HuH-7.5 (cell line): ENCODE measurements at places on chromosomes 7 and 10.

DNA sequence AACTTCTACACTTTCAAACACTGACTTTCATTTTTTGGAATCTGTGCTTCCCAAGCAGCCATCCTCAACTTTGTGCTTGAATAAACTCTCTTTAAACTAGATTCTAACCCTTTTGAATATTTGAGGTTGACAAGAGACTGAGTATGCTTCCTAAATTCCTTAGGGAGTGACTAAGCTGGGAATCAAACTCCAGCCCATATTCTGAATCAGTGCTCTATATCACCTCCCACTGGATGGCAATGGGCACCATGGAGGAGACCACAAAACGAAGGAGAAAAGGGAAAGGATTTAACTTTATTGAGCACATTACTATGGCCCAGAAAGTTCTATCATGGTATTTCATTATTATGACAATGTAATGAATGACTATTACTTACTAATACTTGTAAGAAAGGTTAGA, 17.2 kb upstream of the SLC26A4 start:
- DNase-seq: no peak

DNA sequence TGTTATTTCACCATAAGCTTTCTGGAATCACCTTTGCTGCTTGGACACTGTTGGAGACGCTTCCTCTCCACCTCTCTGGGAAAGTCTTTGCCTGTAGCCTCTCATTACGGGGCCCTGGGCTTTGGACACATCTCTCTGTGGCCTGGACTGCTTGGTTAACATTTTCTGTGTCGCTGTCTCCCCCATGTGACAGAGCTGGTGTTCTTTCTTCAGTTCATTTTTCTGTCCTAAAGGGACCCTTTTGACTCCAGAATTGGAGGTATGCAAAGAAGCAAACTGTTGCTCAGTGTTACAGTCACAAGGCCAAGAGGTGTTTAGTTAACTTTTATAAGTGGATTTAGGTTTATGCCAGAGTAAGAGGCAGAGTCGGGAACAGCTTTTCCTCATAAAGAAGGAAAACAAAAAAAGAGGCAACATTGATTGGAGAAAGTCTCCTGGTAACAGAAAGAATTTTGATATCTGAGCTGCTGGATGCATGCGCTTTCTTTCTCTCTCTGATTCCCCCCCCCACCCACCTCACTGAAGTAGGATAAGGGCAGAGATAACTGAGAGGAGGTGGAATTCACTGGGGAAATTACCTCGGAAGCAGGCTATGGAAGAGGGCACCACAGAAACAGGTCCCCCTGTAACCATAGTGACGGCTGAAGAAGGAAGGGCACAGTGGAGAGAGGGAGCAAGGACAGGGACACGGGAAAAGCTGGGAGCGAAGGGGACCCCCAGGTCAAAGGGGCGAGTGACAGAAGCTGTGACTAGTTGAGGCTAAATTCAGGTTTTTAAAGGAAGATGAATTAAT, 57.8 kb downstream of the LGI1 start:
- DNase-seq: no peak

GRCh38 chr7:157678501-157678900, 341.7 kb downstream of the DNAJB6 start:
- DNase-seq: no peak

DNA sequence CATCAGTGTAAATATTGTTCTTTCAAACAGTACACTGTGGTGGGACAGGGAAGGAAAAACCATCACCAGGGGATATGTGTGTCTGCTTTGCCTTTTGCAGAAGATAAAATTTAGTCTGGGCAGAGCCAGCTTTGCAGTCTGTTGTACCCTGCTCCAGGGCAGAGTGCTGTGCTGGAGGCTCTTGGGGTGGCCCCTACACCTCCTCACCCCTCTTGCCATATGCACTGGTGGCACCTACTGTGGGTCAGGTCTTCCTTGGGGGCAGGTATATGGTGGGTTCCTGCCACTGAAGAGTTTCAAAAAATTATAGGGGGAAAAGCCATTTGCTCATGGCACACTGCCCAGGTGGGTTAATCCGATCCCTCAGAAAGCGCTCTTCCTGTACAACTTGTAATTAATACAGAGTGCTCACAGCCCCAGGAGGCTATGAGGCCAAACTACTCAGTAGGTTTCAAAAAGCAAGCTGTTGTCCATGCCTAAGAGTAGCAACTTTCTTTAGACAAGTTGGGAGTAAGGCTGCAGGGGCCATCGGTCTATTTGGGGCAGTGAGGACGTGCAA, 112.7 kb upstream of the BMPER start:
- DNase-seq: no peak

- DNase-seq: no peak
These were observed 2.7 kb downstream of the CUL1 start for GRCh38 chr7:148701414-148701813.

- DNase-seq: no peak
These were observed 122.1 kb downstream of the EGFR start for GRCh38 chr7:55140941-55141278.

DNA sequence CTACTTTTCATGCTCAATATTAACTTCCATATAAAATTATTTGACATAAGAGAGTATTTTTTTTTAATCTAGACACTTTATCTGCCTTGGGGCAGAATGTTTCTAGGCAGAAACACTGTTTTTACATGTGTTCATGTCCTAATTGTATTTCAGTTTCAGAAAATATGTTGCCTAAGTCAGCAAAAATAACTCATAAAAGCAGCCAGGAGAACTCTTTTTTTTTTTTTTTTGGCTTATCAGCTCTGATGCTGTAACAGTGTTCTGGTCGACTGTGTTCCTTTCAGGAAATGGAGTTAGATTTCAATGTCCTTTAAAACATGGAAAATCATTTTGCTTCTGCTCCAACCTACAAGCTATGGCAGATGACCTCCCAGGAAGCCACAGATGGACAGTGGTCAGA, 63.2 kb upstream of the OPALIN start:
- no peak for DNase-seq

DNA sequence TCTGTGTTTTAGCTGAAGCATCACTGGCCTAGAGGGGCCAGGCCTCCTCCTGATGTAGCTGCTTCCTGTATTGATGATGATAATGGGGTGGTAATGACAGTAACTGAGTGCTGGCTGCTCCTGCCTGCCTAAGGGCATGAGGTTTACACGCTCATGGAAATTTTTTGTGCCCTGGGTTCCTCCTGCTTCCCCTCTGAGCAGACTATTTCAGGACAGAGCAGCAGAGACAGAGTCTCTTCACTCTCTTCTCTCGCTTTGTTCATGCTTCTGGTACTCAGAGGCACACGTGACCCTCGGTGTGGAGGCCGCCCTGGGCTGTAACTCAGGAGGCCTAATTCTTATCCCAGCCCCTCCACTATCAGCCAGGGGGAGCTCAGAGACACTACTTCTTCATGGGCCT, 27.9 kb downstream of the LRRC20 start:
- DNase-seq: no peak

- DNase-seq: peak; percentile 76
These were observed 373.5 kb downstream of the RPS24 start for GRCh38 chr10:78407009-78407711.

DNA sequence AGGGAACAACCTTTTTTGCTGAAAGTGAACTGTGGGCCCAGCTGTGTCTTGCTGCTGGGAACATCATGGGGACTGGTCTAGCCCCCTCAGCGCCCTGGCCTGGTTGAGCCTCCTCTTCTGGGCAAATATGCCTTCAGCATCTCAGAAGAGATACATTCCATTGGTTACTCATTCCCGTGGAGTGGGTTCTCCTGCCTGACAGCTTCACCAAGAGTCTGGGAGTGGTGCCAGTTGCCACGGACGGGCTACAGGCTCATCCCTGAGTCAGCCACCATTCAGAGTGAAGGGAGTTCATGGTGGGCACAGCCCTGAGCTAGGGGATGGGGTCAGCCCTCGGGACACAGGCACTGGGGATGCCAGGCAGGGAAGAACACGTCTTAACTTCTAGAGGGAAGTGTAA, 81.9 kb downstream of the RAMP3 start:
- no peak for DNase-seq

GRCh38 chr10:4391683-4392082, 434.3 kb upstream of the AKR1E2 start:
- DNase-seq: no peak

- DNase-seq: no peak
These were observed 40.5 kb upstream of the ACSL5 start for GRCh38 chr10:112333452-112333851.

DNA sequence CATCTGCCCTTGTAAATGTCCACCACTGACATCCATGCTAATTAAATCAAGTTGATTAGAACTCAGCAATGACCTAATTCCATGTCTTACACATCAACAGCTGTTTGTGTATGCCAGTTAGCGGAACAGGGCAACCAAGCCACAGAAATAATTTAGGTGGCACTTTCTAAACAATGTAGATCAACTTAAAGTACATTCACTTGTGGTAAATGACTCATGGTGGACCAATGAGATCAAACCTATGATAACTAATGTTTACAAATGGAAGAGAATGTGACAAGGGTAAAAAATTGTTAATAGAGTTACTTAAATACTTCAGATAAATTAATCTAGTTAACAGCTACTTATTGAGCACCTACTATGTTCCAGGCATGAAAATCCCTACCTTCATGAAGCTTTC, 63.1 kb upstream of the ICA1 start:
- no peak for DNase-seq

DNA sequence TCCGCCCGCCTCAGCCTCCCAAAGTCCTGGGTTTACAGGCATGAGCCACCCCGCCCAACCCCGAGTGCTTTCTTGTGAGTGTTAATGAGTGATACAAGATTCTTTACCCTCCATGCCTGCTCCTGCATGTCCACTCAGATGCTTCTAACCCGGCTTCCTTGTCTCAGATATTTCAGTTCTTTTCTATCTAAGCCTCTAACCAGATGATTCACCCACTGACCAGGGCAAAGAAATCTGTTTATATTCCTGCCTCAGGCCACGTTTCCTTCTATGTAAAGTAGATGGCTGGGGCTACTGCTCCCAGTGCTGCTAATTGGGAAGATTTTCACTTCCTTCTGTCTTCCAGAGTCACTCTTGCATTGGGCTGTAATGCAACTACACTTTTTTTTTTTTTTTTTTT, 395.1 kb upstream of the ANKRD30A start:
- DNase-seq: no peak

DNA sequence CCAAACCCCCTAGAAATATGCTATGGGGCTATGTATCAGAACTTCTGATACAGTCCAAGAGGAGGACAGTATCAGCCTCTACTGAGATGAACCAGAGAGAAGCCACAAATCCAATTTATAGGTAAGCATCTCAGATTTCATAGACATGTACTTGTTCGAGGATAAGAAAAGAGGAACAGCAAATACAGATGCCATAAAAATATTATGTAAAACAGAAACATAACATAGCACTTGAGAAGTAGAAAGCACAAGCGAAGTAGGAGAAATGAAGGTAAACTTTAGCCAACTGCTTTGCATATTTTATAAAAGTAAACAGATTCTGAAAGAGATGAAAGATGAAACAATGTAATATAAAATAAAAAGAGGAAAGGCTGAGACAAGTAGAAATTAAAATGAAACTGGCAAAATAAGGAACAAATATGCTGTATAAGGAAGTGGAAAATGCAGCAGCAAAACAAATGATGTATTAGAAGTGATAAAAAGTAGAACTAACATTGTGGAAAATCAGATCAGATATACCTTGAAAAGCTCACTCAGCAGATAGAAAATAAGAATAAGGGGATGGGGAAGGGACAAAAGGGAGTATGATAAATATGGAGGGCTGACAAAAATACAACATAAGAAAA, 135.1 kb downstream of the SKAP2 start:
- no peak for DNase-seq

DNA sequence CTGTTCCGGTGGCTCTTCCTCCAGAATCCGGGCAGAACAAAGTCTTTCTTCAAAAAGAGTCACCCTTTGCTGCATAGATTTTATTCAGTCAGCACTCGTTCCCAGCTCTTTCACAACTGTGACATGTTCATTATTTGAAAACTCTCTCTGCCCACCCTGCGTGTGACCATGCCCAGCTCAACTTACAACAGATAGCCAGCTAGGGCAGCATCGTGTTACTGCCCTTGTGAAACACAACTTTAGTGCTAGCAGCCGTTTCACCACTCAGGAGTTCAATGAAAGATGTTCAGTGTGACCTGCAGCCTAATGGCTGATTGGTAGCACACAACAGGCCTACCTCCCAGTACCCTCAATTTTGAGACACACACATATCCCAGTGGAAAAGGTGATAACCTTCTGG, 57.9 kb downstream of the ZNF438 start:
- DNase-seq: no peak

GRCh38 chr10:7492660-7493046, 81.8 kb upstream of the SFMBT2 start:
- no peak for DNase-seq

- no peak for DNase-seq
These were observed 112.5 kb upstream of the SKAP2 start for GRCh38 chr7:26976840-26977239.

DNA sequence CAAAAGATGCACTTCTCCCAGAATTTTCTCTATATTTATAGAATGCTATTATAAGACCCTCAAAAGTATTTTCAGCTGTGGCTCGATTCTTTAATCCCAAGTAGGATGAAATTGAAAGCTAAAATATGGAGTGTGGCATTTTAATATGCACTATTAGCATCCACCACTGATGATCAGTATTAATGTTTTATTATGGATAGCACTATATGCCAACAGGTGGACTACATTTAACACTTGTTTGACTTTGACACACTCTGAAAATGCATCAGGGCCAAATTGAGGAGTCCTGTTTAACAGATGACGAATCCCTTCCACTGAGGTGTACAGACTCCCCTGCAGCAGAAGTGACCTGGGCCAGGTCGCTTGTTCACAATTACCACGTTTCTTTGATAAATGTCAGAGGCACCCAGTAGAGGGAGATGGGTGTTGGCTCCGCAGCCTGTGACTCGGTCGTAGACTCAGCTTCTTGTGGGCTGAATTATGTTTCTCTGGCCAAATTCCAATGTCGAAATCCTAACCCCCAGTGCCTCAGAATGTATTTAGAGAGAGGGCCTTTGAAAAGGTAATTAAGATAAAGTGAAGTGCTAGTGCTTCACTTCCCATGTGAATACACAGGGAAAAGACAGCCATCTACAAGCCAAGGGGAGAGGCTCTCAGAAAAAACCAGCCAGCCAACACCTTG, 48.1 kb downstream of the WIPF3 start:
- DNase-seq: no peak

GRCh38 chr7:2196381-2197378, 36.1 kb downstream of the MAD1L1 start:
- DNase-seq: no peak

DNA sequence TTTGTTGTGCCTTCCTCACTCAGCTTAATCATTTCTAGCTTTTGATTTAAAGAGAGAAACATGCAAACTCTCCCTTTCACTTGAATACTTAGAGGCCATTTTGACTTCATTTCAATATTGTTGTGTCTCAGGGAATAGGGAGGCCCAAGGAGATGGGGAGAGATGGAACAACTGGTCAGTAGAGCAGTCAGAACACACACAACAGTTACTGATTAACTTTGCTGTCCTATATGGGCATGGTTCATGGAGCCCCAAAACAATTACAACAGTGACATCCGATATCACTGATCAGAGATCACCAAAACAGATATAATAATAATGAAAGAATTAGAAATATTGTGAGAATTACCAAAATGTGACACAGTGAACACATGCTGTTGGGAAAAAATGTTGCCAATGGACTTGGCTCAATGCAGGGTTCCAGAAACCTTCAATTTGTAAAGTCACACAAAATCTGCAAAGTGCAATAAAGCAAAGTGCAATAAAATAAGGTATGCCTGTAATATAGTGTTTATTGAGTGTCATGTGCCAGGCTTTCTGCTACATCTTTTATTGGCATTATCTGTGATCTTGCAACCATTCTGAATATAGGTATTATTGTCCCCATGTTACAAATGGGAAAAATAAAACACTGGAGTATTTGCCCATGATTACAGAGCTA, 38.2 kb downstream of the CCDC71L start:
- DNase-seq: no peak
